Bone marrow (tissue), 2 donors: ENCODE measurements at places on chromosomes 11 and 22.

DNA sequence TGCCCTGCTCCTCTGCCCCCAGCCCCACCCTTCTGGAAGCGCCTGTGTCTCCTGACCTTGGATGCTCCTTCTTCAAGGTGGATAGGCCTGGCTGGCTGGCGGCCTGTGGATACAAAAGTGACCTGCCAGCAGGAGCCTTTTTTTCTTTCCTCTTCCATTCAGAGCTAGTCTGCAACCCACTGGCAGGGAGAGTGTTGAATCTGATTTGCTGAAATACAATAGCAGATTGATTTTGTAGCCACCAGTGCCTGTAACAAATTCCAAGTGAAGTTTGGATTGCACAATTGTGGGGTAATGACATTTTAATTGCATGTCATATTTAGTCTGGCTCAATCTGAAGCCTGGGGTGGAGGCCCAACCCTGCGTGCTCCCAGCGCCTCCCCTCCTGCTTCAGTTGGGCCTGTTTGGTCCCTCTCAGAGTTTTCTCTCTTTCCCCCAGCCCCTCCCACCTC, 97.2 kb downstream of the GRIK4 start:
- DNase-seq = no peak

DNA sequence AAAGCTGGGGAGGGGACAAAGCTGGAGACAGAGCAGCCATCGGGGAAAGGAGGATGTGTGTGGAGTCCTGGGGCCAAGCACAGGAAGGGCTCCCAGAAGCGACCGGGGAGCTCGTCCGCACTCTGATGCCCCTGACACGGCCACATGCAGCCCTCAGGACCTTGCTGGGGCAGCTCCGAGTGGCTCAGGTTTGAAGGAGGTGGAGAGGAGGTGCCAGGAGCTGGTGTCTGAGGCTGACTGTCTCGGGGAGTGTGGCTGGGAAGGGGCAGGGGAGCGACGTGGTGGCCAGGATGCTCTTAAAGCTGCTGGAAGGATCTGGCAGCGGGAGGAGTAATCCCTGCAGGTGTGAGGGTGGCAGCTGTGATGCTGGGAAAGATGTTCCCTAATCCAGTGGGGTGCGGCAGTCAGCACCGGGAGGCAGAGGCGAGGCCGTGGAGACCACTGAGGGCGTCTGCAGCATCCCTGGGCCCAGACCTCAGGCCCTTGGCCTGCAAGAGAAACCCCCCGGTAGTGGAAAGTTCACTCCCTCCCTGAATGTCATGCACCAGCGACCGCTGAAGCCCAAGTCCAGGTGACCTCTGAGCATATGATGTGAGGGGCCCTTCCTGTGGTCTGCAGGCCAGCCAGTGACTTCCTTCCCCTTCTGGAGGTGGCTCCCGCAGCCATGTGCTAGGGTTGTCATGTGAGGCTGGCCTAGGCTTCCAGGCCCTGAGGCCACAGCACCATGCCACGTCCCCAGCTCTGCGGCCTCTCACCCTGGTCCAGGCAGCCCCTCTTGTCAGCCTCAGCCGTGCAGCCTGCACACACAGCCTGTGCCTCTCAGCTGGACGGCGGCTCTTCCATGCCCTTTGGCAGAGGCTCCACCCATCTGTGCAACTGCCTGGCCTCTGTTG, 17.2 kb upstream of the CTSD start:
- DNase-seq = no peak

GRCh38 chr11:46393231-46393616, 1.6 kb upstream of the CHRM4 start:
- DNase-seq = no peak

- no peak for DNase-seq
Observed at GRCh38 chr22:33116841-33117547, 58.8 kb upstream of the SYN3 start.

DNA sequence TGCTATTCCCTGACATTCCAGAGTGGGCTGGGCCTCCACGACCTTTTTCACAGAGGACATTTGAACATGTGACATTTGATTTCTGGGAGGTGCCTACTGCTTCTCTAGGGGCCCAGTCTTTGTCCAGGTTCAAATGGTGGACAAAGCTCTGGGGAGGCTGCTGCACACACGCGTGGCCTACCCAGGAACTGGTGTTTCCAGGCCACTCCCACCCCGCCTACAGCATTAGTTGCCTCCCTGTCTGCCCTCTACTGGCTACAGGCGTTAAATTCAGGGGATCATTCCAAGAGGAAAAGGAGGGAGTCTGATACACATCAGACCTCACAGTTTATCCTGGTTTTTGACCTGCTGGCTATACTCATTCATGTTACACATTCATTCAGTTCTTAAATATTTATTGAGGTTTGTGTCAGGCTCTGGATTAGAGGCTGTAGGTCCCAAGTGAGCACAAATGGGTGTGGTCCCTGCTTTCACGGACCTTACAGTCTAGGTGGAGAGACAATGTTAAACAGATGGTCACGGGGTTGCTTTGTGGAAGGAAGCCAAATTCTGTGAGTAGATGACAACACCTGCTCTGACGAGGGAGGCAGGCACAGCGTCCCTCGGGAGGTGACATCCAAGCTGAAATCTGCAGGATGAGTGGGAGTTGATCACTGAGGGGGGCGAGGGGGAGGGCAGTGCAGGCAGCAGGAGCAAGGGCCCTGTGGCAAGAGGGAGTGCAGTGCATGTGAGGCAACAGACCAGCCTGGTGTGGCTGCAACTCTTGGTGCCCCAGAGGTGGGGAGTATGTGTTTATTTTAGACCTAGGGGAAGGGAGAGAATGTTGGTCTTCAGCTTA, 11.8 kb downstream of the TUB start:
- no peak for DNase-seq

- no peak for DNase-seq
Observed at GRCh38 chr11:74720596-74721478, 10.4 kb downstream of the CHRDL2 start.

DNA sequence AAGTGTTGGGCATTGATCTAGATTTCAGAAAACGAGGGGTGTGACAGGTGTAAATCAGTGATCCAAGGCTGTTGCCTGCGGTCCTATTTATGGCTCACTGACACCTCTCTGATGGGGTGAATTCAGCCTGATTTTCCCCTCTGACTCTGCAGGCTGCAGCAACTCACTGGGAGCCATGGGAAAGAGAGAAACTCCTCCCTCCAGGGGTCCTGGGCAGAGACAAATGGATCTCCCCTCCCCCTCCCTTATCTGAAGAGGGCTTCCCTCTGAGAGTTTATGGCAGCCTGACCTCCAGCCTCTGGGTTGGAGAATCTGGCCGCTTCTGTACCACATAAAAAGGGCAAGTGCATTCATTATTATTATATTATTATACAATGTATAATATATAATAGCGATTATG, 1.8 kb upstream of the PKNOX2 start:
- no peak for DNase-seq

GRCh38 chr11:12755510-12756453, 81.6 kb downstream of the TEAD1 start:
- no peak for DNase-seq

DNA sequence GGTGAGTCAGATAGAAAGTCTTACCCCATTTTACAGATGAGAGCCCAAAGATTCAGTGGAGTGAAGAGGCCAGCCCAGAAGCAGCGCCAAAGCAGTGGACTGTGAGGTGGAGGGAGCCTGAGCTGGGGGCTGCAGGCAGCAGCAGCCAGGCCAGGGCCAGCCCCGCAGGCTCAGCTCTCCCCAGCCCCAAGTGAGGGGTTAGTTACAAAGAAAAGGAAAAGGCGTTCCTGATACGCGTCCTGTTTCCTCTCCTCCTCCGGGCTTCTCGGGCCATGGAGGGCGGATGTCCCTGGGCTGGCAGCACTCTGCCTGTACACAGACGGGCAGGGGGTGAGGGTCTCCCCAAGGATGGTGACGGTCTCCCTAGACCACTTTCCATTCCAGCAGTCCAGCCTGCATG, 44.9 kb downstream of the ARRB1 start:
- no peak for DNase-seq

DNA sequence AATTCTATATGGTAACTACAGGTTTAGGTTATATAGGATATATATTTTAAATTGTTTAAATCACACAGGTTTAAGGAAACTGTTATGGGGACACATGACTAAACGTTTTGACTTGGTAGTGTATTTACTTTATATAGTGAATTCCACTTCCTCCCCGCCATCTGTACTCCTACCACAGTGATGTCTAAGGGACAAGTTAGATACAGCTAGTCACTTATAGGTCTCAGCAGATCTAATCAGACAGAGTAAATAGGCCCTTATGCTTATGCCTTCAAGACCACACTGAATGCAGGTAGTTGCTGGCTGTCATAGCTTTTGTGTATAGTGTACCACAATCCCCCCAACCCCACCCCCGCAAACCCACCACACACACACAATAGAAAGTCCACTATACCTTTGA, 8.2 kb downstream of the SESN3 start:
- DNase-seq = no peak

DNA sequence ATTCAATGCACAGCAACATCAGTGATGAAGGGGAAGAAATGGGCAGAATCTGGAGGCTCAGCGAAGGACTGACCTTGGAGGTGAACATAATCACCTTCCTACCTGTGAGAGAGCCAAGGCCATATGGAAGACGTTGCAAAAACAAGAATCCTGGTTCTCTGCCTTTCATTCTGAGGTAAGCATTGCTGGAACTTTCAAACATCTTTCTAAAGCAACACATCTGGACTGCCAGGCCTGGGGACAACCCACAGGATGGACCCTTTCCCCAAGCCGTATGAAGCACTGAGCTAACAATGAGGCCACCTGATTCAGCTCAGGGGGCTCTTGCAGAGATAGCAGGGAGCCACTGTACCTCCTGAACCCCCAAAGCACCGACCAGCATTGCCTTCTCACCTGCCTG, 70.5 kb downstream of the ETS1 start:
- no peak for DNase-seq

DNA sequence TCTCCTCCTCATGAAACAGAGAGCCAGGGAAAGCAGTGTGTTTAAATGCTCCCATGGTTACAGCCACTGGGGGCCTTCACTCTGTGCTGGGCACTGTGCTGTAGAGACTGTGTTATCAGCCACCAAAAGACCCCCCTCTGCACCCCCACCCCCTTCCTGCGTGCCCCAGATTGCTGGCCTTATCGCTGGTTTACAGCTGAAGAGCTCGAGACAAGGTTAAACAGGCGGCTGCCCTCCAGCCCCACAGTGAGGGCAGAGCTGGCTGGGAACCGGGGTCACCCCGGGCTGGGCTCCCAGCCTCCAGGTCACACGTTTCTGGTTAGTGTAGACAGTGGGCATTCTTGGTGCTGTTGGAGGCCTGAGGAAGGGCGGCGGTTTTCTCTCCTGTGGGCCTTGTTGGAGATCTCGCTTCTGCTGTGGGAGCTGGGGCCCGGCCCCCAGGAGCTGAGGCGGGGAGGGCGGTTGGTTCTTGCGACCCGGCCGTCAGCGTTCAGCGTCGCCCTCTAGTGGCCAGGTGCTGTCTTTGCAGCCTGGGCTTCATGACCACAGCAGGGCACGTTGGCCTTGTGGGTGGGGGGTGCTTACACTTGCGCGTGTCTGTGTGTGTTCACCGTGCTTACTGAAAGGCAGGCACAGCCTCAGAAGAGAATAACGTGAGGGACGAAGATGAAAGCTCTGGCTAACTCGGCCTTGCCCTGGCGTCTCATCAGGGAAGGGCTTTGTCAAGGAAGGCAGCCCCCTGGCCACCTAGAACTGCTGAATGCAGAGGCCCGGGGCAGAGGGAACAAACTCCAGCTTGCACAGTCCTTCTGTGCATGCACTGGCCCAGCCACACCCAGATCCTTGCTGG, 40.8 kb downstream of the TBC1D22A start:
- DNase-seq = peak; percentile 9
